ENCODE measurements at places on chromosomes 6 and 20. TPM values are rescaled to one million over a fixed set of nuclear protein-coding genes. Genes with fewer than 3 reads are reported as not detected.

Gene SYTL3
- total RNA-seq: 89.0 TPM

DNA sequence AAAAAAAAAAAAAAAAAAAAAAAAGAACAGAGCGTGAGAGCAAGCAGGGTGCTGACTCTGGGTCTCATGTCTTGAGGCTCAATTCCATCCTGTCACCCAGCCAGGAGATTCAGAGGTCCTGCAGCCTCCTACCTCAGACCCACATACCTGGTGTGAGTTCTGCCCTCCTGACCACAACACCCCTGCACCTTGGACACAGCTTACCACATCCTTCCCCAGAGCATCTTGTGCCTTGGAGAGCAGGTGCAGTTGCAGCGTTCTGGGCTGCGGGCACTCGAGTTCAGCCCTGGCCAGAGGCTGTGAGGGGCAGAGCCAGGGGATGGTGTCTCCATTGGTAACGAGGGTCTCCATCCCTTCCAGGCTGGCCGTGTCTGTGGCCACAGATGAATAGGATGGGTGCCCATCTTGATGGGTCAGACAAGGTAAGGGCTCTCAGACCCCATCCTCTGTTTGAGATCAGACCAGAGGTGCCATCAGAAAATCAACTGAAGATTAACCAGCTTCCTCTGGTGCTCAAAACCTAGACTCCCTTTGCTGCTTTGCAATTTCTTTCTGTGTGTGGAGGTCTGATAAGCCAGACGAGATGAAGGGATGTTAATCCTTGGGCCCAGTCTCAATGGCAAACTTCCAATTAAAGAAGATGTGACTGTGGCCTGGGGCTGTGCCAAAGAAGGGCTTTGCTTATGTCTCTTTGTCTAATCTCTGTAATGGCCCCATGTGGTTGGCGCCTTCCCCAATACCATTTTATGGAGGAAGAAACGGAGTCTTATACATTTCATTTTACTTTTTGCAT is 14.7 kb upstream of the ZNF831 start:
- no peak for DNase-seq

GRCh38 chr6:80210618-80211017 is 104.1 kb downstream of the BCKDHB start:
- no peak for DNase-seq

GRCh38 chr20:3663031-3663701 is at the start of gene GFRA4:
Gene GFRA4 (minus strand): TSS chr20:3663399. CDS start chr20:3663399, 0 bp downstream.
- DNase-seq: no peak

DNA sequence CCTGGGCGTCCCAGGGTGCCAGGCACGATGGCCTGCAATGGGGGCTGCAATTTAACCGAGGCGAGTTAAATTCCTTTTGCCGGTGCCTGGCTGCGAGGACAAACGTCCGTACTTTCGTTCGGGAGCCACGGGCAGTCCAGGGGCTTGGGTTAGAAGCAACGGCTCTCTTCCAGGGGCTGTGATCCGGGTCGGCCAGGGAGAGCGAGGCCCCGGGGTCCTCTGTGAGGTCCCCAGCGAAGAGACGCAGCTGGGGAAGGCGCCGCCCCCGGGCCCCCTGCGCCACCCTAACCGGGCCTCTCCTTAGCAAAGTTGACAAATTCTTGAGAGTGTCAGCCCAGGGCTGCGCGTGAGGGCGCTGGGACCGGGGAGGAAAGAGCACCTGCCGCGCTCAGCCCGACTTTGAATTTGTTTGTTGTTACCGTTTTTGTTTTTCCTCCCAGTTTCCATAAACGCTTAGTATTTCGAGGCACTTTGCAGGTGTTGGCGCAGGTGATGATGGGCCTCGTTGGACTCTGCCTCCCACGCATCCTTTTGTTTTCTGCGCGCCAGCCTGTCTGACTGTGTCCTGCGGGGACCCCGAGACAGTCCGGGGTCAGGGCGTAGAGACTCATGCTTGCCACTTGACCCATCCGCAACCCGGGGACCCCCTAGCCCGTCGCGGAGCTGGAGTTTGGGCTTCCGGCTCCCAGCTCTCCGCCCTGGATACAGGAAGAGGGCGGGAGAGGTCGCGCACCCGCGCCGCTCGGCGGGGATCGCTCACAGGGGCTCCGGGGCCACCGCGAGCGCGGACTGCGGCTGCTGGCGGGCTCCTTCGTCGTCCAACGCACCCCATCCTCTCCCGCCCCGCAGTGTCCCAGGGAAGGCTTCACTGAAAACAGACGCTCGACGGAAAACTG is 5.8 kb downstream of the OLIG3 start:
- DNase-seq: peak; percentile 50

- DNase-seq: no peak
Measured at GRCh38 chr6:10341605-10342004, 73.3 kb downstream of the TFAP2A start.

- no peak for DNase-seq
Measured at GRCh38 chr6:3813150-3813780, 35.9 kb upstream of the FAM50B start.

GRCh38 chr6:35319346-35320030 is 21.9 kb downstream of the DEF6 start:
- DNase-seq: no peak

DNA sequence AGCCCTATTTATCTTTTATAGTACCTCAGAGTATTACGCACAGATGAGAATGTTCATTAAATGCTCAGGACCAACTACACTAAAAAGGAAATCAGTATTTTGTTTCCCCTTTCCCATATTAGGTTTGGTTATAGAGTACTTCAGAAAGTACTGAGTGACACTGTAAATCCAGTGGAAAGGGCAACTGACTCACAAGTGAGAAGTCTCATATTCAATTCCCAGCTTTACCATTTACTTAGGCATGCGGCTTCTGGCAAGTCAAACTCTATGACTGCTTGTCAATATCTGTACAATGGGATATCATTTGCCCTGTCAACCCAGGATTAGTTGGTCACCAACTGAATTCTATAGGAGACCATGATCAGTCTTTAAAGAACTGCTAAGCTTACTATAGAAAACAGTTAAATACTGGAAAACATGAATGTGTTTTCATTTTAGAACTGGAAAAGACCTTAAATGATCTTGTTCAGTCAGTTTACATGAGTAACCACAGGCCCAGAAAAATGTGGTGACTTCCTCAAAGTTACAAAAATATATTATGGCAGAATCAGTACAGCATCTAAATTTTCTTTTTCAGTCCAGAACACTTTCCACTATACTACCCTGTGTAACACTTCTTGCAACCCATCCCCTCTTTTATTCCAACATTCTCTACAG is 3.6 kb downstream of the MAP3K7 start:
- no peak for DNase-seq

Gene PPARD
- total RNA-seq: 18.8 TPM

Gene SAMD10
- total RNA-seq: 17.6 TPM

DNA sequence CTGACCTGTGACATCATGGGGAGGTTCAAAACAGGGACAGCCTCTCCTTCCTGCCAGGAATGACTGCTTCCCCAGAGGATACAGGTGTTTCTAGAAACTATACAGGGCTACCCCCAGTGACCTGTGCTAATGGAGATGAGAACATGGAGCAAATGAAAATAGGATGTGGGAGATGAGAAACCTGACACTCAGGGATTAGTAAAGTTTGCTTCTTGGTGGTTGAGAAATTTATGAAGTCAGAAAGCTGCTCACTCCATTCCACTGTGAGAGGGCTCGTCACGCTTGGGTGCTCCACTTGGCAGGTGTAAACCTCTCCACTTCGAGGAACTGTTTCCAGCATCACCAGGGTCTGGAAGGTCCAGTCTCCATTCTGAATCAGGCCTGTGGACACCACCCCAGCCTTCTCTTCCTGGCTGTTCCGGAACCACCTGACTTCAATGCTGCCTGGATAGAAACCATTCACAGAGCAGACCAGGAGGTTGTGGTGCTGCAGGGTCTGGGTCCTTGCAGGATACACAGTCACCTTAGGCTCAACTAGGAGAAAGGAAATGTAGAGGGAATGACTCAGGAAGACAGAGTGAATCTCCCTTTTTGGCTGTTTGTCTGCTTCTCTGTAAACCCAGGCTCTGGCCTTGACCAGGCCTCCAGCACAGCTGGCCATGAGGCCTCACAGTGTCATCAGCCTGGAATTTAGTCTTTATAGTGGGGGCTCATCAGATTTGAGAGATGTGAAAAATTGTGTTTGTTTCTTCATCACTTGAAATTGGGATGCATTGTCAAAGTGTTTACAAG is 10.8 kb downstream of the HLA-DRB5 start:
- DNase-seq: no peak

- DNase-seq: no peak
Measured at GRCh38 chr6:137341681-137342195, 122.6 kb upstream of the IFNGR1 start.

Gene DLL1
- total RNA-seq: 4.3 TPM

DNA sequence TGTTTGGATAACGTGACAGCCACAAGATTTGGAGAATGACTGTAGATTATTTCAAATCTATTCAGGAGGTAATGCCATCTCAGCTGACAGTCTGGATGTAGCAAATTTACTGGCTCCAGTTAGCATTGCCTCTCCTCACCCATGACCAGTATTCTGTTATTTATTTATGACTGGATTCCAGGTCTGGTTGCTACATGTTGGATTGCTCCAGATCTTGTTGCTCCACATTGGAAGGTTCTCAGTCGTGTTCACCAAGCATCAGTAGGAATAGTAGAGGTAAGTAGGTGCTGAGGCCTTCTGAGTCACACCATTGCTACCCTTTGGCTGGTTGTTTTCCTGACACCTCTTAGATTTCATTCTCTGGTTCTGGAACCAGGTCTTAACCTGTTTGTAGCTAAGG is 69.5 kb upstream of the ELOVL5 start:
- DNase-seq: no peak

DNA sequence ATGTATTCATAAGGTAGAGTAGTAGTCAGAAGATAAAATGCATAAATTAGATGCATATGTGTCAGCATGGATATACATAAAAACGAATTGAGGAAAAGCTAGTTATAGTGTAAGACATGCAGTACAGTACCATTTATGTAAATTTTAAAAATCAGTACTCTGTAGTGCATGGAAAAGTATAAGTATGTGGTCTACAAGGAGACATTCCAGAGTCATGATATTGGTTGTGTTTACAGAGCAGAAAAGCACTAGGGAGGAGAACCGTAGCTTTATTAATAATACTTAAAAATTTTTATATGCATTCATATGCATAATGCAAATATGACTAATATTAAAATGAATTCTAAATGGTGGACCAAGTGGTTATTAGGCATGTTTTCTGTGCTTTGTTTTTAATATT is 220.0 kb downstream of the ZFAND3 start:
- no peak for DNase-seq

Gene FBXL4
- 11.3 TPM for total RNA-seq

Gene AVP
- total RNA-seq: not detected

DNA sequence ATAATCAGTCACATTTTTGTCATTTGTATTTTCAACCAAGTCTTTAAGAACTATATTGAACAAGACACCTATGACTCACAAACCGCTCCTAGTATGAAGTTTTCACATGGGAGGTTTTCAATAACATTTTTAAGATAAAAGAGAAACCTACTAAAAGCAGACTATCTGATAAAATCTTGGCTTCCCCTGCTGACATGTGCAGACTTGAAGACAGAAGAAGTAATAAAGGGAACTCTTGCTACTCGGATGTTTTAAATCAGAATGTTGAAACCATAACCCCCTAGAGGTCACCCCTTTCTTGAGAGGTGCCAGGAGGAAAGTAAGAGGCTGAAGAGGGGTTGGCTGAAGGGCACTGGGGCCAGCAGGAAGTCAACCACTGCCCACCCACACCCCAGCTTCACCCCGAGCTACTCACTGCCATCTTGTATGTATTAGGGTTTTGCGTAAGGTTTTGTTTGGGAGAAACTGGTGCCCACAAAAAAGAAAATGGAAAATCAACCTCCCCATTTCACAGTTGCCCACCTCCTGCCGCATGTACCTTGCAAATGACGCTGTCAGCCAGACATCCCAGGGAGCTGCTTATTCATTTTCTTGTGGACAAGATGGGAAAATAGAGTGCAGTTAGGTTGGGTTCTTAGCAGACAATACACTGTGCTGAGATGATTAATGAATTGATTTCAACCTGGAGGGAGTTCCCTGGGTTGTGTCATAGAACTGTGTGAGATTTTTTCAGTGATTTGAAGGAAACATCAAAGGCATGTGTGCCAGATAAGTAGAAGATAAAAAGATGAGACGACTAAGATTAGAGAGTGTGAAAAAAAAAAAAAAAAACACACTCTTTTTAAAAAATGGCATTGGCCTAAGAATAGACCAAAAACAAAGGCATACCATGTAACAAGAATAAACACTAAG is 83.2 kb upstream of the TAB2 start:
- DNase-seq: no peak

DNA sequence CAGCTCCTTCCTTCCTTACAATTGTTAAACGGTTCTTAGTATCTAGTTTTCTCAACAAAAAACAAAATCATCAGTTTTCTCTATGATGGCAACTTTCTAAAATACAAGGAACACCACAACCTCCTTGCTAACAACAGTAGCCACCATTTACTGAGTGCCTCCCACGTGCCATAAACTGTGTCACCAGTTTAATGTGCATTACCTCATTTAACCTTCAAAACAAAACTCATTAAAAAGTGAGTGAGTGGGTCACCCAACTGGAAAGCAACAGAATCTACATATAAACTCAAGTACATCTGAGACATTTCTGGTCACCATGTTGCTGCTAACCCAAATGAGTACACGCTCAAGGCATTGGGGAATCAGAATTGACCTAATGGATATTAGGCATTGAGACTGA is 11.0 kb downstream of the RTN4IP1 start:
- no peak for DNase-seq

DNA sequence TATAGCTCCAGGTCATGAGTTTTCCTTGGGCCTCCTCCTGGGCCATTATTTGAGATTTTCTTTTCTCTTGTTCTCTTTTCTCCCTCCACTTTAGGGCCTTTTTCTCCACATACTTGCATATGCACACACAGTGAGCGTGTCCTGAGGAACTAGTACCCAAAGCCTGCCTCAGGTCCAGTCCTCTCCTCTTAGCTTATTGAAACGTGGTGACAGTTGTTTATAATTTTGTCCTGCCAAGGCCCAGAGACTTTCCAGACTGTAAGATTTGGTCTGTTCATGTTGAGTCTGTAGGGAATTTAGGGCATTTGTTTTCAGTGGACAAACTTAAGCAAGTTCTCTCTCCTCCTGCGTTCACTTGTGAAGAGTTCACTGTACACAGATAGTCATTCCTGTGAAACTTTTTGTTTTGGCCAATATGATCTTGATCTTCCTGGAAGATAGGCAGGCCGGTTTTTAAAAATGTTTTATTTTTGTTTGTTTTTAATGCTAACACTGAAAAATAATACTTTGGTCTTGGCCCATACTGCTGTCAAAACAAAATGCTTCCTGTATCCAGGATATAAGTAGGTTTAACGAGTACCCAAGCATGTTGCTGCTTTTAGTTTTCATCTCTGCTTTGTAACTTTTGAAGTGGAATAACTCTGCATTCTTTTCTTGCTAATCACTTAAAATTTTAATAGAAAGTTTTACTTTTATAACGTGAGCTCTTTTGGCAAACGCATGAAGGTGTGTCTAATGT is 20.7 kb downstream of the LRRC1 start:
- DNase-seq: no peak

DNA sequence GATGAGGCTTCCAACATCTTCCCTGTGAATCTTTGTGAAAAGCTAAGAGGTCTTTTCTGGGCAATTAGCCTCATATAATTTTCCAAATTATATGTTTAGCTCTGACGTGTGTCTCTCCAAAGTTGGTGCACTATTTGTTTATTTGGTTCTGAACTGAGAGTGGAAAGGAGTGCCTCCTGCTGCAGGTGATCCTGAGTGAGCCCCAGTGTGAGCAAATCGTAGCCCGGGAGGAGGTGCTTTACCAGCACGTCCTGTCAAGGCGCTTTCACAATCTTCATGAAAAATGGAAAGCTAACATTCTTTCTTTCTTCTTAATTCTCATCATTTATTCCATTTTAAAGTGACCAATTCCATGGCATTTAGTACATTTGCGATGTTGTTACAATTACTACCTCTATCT is 231.9 kb downstream of the BMP2 start:
- no peak for DNase-seq

Gene EYS
- not detected for total RNA-seq

- no peak for DNase-seq
Measured at GRCh38 chr6:139473231-139473701, 98.8 kb upstream of the CITED2 start.

Data from natural killer cell (primary cell).